ENCODE measurements at places on chromosomes 2 and 18.

DNA sequence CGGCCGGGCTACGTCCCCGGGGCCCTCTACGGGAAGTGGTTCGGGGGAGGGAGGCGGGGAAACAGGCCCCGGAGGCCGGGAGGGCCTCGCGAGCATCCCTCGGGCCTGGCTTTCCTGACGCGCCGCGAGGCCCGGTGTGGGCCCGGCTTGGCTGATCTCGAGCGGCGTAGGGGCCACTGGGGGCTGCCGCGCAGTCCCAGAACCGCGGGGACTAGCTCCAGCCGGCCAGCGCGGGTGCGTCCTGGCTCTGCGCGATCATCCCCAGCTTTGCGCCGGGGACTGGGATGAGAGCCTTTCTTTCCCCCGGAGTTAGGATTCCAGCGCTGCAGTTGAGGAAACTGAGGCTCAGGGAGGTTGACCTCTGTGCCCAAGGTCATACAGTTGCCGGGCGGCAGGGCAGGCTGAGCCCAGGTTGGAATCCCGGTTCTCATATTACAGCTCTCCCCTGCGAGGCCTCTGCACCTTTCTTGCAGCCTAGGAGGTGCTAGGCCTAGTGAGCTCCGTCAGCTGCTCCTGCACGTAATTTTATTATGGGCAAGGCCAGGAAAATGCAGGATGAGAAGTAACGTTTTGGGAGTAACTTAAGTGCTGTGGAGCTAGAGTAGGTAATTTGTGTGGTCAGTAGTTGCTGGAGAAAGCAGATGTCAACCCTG, 501 bp downstream of the LPIN1 start:
- peak; percentile 52 for DNase-seq

DNA sequence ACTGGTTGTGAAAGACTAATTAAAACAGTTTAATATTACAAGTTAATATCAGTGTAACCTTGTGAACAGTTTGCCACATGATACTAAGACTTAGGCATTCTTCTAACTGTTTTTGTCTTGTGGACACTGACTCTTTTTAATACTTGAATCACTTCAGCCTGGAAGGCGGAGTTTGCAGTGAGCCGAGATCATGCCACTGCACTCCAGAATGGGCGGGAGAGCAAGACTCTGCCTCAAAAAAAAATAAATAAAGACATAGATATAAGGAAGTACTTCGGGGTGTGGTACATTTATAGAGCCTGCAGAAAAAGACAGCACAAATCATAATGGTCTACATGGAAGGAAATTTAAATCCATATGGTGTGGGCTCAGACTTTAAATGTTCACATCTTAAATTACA, 300.4 kb upstream of the NETO1 start:
- DNase-seq = peak; percentile 45

- no peak for DNase-seq
Measured at GRCh38 chr2:126990605-126991532, 92.2 kb downstream of the TEX51 start.

DNA sequence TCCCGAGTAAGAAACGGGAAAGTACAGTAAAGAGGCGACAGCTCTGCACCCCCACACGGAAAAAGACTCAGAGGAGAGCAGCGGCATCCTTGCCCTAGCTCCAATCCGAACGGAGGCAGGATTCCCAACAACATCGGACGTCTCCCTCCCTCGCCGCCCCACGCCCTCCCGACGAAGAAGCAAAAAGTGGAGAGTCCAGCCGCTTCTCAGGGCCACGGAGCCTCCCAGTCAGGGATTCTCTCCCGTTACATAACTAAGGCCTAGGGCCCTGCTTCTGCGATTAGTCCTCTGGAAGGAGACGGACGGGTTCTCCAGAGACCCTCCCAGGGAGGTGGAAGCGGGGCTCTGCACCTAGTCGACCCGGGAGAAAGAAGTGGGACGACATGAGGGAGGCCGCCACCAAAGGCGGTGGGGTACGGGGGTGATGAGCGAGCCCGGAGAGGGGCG, 587 bp downstream of the SUMO1 start:
- peak; percentile 51 for DNase-seq

DNA sequence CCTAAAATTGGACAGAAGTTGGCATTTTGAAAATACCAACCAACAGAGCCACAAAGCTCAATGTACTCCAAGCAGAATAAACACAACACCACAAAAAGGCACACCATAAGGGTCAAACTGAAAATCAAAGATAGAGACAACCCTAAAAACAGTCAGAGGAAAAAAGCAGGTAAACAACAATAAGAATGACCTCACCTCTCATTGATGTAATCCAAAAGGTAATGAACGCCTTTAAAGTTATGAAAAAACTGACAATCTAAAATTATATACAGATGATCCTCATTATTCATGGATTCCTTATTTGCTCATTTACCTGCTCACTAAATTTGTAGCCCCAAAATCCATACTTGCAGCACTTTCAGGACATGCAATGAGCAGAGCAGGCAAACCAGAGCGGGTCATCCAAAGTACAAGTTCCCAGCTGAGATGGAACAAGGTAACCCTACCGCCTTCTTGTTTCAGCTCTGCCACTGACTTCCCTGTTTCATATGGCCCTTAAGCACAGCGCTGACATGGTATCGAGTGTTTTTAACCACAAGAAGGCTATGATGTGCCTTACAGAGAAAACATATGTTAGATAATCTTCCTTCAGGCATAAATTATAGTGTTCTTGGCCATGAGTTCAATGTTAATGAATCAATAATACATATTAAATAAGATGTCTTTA, 17.0 kb downstream of the RTN4 start:
- no peak for DNase-seq

DNA sequence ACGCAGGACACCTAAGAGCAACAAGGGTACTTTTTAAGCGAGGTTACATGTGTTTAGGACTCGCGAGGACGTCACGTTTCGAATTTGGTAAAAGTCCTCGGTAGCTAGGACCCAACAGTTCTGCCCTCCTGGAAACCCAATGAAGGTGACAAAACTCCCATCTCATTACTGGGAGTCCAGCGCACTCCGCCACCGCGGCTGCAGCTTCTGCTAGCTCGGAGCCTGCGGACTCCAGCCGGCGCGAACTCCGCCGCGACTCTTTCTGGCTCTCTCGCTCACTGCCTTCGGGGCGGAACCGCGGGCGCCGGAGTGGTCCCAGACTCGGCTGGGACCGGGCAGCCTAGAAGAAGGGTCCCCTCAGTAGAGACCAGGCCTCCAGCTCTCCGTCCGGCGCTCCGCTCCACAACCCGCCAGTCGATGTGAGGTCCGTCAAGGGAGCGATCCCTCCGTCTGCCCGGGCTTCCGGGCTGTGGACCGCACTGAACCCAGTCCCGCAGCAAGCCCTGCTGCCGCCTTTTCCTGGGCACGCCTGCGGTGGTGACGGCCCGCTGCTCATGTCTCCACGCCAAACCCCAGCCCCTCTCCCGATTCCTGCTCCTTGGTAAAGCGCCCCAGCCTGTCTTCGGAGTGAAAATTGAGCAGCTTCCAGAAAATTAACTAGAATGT, 3.0 kb upstream of the OSR1 start:
- DNase-seq = no peak

DNA sequence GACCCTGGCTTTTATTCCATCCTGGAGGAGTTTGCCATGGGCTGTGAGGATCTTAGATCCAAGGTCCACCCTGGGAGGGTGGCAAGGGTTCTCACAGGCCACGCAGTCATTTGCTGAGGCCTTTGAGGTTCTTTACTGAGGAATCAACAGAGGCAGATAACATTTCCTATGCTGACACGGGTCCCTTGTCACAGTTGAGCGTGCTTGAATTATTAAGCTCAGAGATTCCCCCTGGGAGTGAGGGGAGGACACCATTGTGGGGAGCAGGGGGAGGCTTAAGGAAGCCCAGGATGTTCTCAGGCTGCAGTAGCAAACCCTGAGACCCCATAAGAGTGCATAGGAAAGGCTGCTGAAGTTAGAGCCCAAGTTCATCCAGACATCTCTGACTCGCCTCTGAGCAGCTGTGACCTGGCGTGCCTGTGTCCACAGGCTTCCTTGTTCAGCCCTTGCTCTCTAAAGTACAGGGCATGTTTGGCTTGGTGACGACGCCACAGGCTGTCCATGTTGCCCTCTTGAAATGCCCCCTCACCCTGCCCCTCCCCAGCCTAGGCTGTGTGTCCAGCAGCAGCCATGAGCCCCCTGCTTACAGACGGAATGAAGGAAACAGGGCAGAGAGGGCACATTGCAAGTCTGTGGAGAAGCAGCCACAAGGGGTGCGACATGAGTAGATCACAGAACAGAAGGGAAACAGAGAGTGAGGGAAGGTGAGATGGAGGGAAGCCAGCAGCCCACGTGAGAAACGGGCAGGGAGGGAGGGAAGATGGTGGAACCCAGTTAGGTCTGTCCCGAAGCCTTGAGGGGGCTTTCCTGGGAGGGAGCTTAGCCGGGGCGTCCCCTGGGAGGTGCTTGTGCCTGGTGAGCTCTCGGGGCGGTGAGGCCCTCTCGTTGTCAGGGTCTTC, 34.0 kb downstream of the NAPG start:
- peak; percentile 78 for DNase-seq

DNA sequence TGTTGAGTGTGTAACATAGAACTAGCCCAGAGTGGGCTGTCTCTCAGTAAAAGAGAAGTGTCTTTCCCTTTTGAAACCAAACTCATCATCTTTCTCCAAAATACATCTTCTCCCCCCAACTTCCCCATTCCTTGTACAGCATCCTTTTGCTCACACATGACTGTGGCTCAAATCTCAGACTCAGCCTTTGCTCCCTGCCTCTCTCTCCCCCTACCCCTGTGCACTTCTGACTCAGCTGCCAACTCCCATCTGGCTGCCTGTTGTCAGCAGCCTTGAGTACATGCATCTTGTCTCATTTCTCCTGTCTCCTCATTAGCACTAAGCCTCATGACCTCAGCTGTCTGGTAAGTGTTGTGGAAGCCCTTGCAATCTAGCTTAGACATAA, 18.1 kb upstream of the MGAT4A start:
- DNase-seq = no peak

DNA sequence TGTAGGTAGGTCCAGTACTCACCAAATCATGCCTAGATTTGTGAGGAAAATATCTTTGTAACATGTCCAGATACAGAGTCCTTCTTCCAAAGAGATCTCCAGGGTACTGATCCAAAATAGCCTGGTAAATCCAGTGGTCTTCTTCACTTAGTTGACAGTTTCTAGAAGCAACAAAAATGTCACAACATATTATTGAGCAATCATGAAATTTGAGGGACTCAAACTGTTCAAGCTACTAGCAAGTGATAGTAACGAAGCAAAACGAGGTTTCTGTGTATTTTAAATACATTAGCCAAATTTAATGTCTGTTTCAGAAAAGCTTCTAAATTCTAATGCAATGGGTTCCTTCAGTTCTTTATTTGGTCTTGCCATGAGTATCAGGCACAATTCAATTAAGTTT, 142.8 kb downstream of the CCDC148 start:
- no peak for DNase-seq

Data from DMS53 (cell line).